ENCODE measurements at places on chromosomes 6 and 20.

DNA sequence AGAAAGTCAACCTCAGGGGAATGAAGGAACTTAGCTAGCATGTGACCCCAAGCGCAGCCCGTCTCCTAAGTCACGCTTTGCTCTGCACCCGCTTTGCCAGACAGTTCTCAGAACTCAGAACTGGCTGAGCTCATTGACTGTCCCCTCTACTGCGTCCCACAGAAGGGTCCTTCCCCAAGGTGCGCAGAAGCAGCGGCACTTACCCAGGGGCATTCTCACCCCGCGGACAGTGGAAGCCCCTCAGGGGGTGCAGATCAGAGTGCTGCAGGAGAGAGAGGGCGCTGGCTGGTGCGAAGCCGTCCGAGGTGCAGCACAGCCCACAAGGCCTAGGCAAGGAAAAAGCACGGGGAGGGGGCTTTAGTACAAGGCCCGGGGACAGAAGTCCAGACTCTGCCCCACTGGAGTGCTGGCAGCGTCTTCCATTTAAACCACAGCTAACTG, 807 bp downstream of the SNHG17 start:
- peak; percentile 48 for DNase-seq

- no peak for DNase-seq
These were observed 8.3 kb downstream of the ID4 start for GRCh38 chr6:19845266-19846041.

GRCh38 chr20:24810676-24811407, 138.2 kb upstream of the CST7 start:
- DNase-seq = peak; percentile 8

DNA sequence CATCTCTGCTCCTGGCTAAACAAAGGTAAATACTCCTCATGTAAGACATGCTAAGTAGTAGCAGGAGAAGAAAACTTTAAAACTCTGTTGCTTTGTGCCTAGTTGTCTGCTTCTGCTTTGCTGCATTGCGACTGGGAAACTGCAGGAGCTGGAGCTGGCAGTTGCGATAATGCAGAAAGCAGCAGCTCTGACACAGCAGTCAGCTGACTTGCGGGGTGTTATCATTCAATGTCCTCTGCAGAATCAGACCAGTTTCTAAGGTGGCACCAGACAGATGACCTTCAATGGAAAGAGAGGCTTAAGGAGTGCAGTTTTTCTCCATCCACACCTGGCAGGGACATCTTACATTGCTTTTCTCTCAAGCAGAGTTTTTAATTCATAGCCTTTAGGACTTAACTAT, 69.9 kb upstream of the SOX4 start:
- DNase-seq = no peak

GRCh38 chr20:25361287-25361683, 29.4 kb downstream of the ABHD12 start:
- DNase-seq = peak; percentile 40

- DNase-seq = no peak
These were observed 20.0 kb downstream of the VEGFA start for GRCh38 chr6:43790031-43790430.

DNA sequence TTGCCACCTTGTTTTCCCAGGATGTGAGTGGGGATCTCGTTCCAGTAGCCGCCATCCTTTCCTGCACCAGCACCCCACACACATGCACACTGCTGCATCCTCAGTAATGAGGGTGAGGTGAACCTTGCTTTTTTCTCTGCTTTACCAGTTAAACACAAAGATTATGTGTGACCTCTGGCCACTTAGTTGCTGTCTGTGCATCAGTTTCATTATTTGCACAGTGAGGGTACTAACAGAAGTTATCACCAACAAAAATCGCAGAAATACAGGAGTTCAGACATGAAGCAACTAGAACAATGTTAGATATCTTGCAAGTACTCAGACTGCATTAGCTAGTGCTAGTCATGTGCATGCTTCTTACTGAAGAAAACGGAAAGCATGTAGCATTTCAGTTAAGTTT, 17.4 kb upstream of the DACT2 start:
- no peak for DNase-seq

DNA sequence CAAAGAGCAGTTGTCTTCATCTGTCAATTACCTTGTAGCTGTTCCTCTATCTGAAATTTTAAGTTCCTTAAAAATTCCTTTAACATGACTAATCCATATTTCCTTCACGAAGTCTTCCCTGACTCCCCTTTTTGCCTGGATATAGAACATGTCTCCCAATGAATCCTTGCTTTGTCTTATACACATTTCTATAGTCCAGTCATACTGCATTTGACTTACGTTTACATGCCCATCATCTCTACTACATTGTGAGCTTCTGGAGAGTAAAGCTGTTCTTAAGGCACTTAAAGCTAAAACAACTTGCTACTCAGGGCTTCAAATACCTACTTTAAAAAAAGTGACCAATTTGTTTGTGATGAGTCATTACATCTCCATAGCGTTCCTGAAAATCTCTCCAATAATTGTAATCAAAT, 4.9 kb downstream of the REV3L start:
- DNase-seq = peak; percentile 82

GRCh38 chr6:145688493-145688905, 46.8 kb downstream of the EPM2A start:
- peak; percentile 53 for DNase-seq

- DNase-seq = no peak
These were observed 142.1 kb upstream of the RSPO3 start for GRCh38 chr6:126976253-126976797.

GRCh38 chr20:19021406-19022117, 190.9 kb upstream of the SLC24A3 start:
- DNase-seq = no peak

DNA sequence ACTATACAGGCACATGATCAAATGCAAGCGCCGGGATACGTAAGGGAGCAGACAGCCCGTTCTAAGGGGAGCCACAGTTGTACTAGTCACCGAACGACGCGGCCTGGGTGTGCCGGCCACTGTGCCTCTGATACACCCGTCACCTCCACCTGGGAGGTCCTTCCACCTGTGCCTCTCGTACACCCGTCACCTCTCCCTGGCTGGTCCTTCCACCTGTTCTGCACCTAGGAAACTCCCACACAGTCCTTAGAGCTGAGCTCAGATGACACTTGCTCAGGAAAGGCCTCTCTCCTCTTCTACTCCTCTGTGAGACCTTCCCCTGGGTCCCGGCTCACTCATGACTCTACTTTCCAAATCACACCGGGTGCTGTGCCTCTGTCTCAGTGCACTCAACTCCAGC, 245.0 kb downstream of the TTLL2 start:
- DNase-seq = no peak

GRCh38 chr6:44869321-44869897, 458.7 kb upstream of the RUNX2 start:
- DNase-seq = no peak

DNA sequence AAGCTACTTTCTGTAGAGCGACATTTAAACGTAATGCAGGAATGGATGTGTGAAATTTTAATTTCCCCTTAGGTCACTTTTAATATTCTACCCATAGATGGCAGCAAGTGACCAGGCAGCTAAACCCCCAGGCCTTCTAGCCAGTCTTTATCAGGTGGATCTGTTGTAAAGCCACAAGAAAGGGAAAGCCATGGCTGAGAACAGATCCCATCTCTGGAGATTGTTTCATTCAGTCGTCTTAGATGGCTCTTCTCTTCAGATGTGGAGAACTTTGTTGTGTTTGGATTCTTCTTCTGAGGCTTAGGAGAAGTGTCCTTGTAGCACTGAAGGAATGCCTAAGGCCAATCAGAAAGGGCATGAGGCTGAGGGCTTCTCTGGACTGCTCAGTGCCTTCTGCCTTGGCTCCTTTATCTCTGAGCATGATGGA, 15.8 kb upstream of the RNF182 start:
- peak; percentile 84 for DNase-seq

- no peak for DNase-seq
These were observed at the start of gene EYS for GRCh38 chr6:65707126-65707826. EYS (minus strand) TSS chr6:65707226; CDS start chr6:65495410, 211,816 bp downstream.

DNA sequence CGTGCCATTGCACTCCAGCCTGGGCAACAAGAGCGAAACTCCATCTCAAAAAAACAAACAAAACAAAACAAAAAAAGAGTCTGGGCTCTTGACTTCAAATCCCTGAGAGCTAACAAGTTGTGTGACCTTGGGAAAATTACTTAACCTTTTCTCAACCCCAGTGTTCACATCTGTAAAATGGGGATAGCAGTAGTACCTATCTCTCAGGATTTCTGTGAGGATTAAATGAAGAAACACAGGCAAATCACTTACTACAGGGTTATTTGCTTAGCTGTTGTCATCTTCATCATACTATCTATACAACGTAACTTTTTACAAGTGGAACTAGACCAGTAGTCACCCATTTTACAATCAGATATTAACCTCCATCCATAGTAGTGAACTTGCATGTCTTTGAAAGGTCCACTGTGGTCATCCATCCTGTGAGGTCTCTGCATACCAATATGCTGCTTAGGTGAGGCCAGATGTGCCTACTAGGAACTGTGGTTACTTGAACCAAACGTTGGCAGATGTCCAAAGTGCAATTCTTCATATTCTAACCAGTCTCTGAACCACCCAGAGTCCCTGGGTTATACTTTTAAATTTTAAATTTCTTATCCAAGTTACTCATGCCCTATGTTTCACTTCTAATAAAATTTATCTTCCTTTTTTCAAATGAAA, 128.9 kb upstream of the BEND3 start:
- DNase-seq = no peak

- DNase-seq = no peak
These were observed 268.4 kb downstream of the KCNQ5 start for GRCh38 chr6:72890233-72890632.

DNA sequence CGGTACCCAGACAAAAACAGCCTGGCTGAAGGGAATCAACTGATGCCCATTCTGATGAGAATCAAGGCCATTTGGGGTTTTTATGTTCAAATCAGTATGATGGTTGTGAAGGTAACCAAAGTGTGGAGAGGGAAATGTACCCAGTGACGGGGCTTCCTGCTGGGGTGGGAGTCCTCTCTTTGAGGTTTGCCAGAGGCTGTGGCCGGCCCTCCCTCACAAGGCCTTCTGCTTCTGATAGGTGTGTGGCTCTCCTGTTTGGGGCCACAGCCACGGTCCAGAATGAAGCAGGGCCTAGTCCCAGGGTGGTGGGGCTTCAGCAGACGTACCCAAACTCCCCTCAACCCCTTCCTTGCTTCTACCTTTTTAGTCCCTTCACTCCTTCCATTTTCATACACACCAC, 86.7 kb upstream of the NAA20 start:
- no peak for DNase-seq

DNA sequence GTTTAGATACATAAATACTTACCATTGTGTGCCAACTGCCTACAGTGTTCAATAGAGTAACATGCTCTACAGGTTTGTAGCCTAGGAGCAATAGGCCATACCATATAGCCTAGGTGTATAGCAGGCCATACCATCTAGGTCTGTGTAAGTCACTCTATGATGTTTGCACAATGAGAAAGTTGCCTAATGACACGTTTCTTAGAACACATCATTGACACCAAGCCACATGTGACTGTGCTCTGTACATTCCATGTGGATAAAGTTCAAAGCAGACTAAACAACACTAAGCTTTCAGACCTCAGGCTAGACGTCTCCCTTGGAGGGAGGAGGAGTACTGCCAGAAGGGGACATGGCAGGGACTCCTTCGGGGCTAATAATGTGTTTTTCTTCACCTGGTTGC, 93.6 kb downstream of the KIF16B start:
- DNase-seq = no peak

DNA sequence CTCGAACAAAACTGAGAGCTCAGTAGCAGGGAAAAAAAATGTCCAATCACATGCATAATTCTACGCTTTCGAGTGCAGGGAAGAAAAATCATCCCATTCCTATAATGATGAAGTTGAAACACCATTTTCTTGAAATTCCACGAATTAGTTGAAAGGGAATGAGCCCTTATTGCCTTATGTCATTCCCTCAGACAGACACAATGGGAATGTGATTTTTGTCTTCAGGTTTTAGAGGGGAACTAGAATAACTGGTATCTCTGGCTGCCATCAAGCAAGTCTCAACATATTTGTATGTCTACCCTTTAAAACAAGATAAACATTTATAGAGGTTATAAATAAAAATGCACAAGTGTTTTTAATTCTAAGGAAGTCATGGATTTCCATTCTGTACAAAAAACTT, 87.9 kb downstream of the KIF13A start:
- DNase-seq = no peak

DNA sequence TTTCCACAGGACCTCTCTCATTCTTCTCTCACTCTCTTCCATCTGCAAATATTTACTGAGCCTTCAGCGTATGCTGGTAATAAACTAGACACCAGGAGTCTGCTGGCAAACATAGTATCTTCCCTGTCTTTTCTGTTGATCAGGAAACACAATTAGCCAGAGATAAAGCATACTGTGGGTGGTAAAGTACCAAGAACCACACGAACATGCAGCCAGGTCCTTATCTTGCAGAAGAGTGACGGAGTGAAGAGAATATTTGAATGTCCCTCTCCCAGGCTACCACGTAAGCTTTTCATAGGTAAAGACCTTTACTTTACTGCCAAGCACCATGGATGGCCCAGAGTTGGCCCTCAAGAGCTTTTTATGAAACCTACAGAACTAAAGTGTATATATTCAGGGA, 13.3 kb downstream of the FHL5 start:
- DNase-seq = no peak

- DNase-seq = no peak
These were observed 324.4 kb downstream of the CENPW start for GRCh38 chr6:126664271-126664670.

DNA sequence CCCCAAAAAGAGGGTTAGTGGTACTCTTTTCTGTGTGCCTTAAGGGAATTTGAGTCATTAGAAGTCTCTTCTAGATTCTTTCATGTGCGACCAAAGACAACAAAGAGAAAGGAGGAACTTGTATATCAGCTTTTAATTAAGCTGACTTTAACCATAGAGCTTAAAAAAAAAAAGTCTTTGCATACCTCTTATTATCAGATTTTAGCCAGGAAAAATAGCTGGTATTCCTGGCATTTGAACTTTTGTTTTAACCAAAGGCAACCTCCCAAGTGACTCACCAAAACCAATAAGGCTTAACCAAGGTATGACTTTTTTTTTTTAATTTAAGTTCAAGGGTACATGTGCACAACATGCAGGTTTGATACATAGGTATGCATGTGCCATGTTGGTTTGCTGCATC, 375.0 kb downstream of the CDC5L start:
- no peak for DNase-seq

GRCh38 chr6:134619077-134619476, 301.2 kb upstream of the SGK1 start:
- DNase-seq = no peak

- peak; percentile 34 for DNase-seq
These were observed 445.4 kb upstream of the DEFB115 start for GRCh38 chr20:30811885-30812671.

Measured in ELR (cell line).